ENCODE measurements at places on chromosomes 6 and 20.

GRCh38 chr6:111609028-111609820 lies 3.5 kb upstream of the TRAF3IP2 start:
- no peak for DNase-seq

GRCh38 chr6:23532227-23532626 lies 593.8 kb upstream of the NRSN1 start:
- DNase-seq = no peak

- DNase-seq = no peak
Observed at GRCh38 chr6:37362101-37362828, 8.5 kb downstream of the RNF8 start.

GRCh38 chr6:150600010-150600300 lies 270 bp downstream of the PLEKHG1 start:
- no peak for DNase-seq

GRCh38 chr6:123901436-123901835 lies 97.8 kb downstream of the NKAIN2 start:
- DNase-seq = no peak

GRCh38 chr6:106204961-106205360 lies 118.8 kb downstream of the PRDM1 start:
- DNase-seq = no peak

- DNase-seq = no peak
Observed at GRCh38 chr6:157741948-157742556, 81.0 kb upstream of the SNX9 start.

- DNase-seq = no peak
Observed at GRCh38 chr6:158244373-158244772, 67.9 kb upstream of the TULP4 start.

- no peak for DNase-seq
Observed at GRCh38 chr6:63395381-63395780, 75.6 kb upstream of the LGSN start.

DNA sequence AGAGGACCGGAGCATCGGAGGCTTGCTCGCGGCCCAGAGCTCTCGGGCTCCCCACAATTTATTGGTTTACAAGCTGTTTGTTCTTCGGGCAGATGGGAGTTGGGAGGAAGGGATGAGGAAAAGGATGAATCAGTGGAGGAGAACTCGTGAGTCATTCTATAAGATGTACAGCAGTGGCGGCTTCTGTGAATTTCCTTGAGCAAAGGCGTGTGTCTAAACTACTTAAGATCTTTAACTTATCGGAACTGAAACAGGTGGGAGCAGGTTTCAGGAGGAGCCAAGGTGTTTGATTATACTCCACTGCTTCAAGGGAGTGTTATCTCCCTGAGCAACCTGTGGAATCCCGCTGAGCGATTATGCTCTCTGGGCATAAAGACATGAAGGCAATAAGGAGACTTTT lies 50.5 kb upstream of the IBTK start:
- DNase-seq = no peak

DNA sequence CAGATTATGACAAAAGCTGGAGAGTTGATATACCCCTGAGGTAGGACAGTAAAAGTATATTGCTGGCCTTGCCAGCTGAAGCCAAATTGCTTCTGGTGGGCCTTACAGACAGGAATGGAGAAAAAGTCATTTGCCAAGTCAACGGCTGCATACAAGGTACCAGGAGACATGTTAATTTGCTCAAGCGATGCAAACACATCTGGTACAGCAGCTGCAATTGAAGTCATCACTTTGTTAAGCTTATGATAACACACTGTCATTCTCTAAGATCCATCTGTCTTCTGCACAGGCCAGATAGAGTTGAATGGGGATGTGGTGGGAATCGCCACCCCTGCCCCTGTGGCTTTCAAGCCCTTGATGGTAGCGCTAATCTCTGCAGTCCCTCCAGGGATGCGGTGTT lies 40.4 kb upstream of the POPDC3 start:
- no peak for DNase-seq

DNA sequence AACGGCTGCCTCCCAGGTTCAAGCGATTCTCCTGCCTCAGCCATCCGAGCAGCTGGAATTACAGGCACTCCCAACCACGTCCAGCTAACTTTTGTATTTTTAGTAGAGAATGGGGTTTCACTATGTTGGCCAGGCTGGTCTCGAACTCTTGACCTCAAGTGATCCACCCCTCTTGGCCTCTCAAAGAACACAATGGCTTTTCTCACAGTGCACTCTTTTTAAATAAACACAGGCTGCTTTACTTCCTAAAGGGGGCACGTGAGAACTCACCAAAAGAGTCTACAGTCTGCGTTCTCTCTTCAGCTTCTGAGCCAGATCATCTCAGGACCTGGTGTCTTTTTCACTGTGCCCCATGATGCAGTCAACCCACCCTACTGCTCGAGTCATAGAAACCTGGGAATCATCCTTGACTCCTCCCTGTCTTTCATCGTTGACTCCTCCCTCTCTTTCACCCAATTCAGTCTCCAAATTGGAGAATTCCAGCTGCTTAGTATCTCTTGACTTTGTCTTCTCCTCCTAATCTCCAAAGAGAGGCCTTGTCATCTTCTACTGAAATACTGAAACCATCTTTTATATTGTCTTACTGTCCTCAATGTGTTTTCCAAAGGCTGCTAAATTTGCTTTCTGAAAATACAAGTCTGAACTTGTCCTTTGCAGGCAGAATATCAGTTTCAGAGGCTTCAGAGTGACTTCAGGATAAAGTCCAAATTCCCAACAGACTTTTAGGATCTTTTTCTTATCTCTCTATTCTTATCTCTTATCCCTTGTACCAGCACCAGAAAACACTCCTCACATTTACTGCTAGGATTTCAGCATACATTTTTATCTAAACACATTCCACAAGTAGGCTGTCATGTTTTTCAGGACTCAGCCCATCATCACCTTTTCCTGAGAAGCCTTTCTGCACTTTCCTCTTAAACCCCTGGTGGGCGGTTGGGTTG lies 323.4 kb downstream of the SYNE1 start:
- DNase-seq = no peak

DNA sequence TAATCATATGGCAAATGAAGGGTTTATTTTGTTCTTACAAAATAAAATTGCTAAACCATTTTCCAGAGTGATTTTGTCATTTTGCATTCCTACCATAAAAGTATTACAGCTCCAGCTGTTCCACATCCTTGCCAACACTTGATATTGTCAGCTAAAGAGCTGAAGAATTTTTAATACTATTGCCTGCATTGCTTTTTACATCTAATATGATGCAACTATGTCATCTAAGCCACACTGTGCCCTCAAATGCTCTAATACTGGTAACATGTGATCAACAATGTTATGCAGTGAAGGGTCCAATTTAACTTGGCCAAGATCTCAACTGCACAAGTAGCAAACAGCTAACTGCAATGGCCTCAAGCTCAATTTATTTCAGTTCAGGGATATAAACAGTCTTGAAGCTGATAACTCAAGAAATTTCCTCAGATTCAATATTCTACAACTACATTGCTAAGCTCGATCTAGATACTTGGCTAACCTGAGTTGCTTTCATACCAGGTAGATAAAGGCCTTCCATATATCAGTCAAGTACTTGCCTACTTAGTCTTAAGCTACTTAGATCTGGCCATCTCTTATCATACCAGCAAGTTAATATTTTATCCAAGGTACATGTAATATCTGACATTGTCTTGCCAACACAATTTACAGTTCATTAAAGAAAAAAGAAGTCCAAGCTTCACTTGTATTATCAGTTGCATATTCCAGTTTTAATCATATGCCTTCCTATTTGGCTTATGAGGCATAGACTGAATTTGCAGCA lies 17.0 kb downstream of the AKIRIN2 start:
- no peak for DNase-seq

DNA sequence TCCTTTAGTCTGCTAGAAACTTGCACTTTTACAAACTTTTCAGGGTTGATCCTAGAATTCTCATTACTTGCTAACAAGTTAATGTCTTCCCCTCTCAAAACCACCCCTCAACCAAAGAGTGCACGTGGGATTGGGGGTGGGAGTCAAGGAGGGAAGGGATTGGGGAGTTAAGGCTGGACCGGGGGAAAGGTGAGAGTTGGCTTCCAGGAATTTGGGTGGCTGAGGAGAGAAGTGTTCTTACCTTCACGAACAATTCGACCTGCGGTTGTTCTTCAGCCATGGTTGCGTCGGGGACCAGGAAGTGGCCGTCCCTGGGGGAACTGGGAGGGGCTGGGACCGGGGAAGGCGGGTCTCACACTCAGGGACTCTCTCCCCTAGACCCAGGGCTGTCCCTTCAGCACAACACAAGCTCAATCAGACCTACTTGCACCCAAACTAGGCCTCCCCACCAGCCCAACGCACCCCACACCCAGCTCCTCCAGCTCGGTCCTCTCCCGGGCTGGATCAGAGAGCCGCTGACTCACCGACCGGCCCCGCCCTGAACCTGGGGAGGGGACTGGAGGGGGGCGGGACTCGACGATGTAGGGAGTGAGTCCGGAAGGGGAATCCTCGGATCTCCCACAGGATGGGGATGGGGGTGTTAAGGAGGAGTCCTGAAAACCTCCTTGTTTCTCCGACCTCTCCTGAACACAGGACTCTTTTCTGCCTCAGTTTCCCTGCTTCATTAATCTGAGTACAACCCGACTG lies at the start of gene CLIC1:
Gene CLIC1 (minus strand): TSS at position 510 of the 747 bp plus-strand sequence. CDS start 230 bp downstream, at position 280.
- no peak for DNase-seq

DNA sequence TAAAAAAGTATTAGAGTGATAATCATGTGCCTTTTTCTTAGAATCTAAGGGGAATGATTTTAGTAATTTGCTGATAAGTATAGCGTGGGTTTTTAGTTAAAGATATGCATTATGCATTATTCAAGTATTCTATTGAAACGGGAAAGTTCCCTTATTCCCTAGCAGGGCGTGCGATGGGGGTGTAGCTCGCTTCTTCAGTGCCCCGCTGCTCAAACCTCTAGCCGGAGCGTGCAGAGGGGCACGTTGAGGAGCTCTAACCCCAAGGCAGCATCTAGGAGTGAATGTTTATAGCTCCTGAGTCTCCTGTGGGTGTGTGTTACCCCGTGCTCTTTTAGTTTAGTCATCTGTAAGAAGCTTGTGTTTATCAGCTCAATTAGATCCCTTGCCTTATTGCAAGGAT lies 1339.5 kb upstream of the MAP3K7 start:
- no peak for DNase-seq

- no peak for DNase-seq
Observed at GRCh38 chr6:11667876-11668275, 110.7 kb downstream of the ADTRP start.

- no peak for DNase-seq
Observed at GRCh38 chr20:62506087-62506486, 30.3 kb upstream of the GATA5 start.

- no peak for DNase-seq
Observed at GRCh38 chr6:169160855-169161560, 92.6 kb downstream of the THBS2 start.

Data from hippocampal formation (tissue), 2 donors.